ENCODE measurements at places on chromosomes 16 and 17.

GRCh38 chr16:55832773-55833691, at the start of gene CES1:
TSS of gene CES1 (minus strand) at chr16:55833096. CDS start at chr16:55833055, 41 bp downstream.
- no peak for DNase-seq

DNA sequence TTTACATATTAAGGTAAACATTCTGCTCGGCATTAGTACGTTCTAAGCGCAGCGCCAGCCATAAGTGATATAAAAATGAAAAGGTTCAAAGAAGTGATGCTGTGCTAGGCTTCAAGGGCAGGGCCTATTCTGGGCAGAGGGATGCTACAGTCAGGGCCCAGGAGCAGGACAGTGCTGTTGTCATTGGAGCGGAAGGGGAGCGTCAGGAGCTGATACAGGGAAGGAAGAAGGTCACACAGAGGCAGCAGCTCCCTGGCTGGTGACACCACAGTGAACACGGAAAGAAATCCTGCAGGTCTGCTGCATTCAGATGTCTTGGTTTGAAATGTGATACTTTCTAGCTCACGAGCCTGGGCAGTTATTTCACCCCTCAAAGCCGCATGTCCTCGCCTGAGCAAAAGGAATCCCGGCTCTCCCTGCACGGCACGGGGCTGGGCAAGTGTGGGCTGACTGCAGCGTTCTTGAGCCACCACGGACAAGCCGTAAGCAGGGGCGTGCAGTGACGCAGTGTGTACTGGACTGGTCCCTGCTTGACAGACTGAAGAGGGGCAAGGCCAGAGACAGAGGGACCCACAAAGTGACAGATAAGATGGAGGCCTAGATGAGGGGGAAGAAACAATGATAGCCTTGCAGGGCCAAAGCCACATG, 41.1 kb downstream of the ZCCHC14 start:
- no peak for DNase-seq

DNA sequence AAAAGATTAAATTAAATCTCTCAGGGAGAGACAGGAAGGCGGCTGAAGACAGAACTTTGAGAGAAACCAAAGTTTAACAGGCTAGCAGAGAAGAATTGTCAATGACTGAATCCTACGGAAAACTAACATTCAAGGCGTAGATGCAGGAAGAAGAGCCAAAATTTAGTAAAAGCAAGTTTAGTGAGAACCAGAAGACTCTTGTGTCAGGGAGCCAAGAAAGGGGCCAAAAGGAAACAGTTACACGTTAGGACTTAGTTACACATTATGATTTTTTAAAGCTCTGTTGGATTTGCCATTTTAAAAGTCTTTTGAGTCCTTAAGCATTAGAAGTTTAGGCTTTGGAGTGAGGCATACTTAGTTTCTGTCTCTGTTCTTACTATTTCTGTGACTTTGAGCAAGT, 164.6 kb downstream of the CHD9 start:
- no peak for DNase-seq

DNA sequence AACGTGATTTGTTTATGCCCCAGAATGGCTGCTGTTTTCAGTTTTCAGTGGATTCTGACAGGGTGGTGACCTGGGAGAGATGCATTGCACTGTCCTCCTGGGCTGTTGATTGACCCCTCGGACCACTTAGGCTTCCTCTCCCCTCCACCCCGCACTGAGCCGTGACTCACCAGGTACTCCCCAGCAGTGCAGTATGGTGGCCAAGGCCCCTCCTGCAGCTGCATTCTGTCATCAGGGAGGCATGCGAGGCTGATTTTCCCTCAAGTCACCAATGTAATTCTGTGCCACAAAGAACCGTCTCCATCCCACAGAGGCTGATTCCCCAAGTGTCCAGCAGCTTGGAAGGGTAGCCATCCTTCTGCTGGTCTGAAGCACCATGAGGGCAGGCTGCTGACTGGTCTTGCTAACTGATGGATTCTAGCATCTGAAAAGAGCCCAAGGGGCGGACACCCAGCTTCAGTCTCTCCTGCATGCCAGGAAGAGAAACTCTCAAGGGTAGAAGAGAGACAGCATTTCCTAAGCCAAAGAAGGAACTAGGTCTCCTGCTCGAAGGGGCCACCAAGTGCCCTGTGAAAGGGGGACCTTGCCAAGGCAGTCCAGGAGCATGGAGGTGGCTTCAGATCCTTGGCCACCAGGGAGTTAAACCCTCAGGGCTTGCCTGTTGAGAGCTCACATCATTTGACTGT, 148.1 kb downstream of the SOCS1 start:
- DNase-seq: no peak

DNA sequence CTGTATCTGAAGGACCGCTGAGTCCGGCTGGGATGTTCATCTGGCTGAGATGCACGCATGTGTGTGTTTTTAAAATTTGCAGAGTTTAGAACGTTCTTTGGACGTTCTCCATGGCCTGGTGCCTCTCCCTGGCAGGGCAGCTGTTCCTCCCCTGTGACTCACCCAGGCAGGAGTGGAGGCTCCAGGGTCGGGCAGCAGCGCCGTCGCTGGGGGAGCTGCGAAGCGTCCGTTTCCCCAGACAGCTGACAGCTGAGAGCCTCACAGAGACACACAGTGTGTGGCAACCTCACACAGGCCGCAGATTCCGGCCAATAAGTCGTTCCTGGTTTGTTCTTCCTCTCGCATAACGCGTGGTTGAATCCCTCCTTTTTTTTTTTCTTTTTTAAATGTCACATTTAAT, 80.6 kb downstream of the OR1D5 start:
- no peak for DNase-seq

DNA sequence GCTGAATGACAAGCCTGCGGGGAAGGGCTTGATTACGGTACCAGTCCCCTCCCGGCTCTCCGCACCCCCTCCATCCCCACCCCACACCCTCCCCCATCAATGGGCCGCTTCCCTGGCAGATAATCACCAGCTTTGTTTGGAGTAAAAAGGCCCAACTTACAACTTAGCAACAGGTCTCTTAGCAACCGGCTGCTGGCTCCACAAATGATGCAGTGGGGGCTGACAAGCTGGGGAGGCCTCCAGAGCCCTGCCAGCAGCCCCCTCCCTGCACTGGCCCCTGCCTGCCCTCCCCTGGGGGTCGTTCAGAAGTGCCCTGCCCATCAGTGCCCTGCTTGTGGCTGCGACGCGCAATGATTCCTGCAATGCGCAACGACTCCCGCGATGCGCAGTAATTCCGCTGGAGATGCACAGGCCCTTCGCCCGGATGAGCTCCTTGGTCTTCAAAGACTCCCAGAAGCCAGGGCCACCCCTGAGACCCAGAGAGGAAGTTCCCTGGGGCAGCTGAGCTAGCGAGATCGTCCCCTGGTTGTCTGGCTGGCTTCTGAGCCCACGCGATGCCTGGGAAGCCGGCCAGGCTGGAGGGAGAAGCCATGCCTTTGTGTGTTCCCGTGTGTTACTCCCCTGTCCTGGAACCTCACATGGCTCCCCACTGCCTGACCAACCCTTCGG, 23.3 kb downstream of the CPNE2 start:
- DNase-seq: no peak

DNA sequence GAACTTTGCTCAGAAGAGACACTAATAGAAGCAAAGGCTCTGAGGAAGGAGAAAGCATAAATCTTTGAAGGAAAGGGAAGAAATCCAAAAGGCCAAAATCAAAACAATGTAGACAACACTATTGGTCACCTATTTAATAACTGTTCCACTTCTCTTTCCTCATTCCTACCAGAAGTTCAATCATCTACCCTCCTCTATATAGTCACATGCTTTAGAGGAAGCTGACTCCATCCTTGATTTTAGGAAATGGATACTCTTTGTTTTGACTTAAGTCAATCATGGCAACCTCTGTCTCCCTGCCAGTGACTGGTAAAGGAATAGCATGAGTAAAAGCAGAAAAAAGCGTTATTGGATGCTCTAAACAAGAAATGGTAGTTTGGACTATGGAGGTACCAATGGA, 7.3 kb downstream of the BRIP1 start:
- no peak for DNase-seq

- no peak for DNase-seq
These were observed 5.9 kb upstream of the C16orf95 start for GRCh38 chr16:87322833-87323726.

- no peak for DNase-seq
These were observed 17.8 kb downstream of the CDH8 start for GRCh38 chr16:62018301-62019060.

DNA sequence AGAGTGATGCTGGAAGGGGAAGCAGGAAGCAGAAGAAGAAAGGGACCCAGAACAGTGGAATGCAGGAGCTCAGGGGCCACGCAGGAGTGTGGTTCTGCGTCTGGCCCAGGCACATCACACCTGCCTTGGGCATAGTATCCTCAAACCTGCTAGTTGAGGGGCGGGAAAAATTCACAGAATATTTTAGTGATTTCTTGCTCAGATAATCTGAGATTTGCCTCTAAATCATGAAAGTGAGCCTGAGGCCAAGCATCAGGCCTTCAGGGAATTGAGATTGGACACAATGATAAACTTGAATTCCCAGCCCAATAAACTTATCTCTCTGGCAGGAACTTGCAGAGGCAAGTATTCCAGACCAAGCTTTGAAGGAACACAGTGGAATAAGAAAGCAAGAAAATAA, 48.5 kb upstream of the CCL2 start:
- DNase-seq: no peak

GRCh38 chr16:57190136-57190535, 4.0 kb downstream of the RSPRY1 start:
- no peak for DNase-seq

DNA sequence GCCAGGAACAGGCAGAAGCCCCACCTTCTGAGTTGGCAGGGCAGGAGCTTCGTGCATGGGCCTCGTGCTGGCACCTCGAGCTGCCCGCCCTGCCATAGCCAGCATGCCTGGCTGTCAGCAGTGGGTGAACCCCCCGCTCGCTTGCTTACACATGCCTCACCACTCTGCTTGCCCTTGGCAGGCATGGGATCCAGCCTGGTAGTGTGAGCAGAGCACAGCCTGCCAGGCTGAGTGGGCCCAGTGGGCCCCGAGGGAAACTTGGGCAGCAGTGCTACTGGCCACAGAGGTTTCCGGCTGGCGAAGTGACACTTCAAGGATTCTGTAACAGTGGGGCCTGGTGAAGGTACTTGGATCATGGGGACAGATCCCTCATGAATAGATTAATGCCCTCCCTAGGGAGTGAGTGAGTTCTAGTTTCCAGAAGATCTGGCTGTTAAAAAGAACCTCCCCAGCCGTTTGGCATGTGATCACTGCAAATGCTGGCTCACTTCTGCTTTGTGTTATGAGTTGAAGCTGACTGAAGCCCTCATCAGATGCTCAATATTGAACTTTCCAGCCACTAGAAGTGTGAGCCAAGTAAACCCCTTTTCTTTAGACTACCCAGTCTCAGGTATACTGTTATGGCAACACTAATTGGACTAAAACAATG, 114.7 kb downstream of the BCAS3 start:
- DNase-seq: no peak

DNA sequence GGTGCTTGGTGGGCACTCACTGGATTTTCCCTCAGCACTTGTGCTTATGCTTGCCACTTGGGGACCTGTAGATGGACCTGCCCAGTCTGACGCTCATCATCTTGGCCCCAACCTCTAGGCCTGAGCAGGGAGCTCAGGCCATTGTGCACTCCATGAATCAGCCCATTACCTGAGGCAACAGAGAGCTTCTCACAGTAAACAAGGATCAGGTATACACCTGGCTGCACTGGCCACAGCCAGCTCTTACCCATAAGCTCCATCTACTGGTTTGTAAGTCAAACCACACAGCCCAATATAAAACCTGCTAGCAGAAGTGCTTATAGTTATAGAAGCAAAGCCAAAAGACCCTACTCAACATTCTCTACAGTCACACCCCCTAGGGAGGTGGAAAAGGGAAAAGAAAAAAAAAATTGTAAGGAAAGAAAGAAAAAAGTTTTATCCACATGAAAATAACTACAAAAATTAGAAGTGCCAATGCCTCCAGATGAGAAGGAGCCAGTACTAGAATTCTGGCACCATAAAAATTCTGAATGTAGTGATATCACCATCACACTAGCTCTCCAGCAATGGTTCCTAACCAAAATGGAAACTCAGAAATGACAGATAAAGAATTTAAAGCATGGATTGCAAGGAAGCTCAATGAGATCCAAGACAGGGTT, 87.8 kb upstream of the CDH5 start:
- no peak for DNase-seq

DNA sequence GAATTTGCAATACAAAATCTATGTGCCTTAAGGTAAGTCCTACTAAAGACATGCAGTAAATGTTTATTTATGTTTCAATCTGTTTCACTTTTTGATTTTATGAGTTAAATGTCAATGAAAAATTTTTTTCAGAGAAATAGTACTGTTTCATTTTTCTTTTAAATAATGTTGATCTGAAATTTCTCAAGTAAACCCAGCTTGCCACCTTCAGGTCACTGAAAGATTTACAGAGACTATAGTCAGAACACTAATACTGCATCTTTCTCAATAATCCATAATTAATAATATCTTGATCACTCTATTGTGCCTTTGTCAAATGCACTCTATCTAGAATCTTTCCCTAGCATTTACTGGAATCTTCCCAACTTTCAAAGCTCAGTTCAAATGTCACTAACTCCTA, 6.5 kb upstream of the DHX40 start:
- no peak for DNase-seq

GRCh38 chr16:85616607-85617321, 3.6 kb downstream of the GSE1 start:
- peak; percentile 52 for DNase-seq

DNA sequence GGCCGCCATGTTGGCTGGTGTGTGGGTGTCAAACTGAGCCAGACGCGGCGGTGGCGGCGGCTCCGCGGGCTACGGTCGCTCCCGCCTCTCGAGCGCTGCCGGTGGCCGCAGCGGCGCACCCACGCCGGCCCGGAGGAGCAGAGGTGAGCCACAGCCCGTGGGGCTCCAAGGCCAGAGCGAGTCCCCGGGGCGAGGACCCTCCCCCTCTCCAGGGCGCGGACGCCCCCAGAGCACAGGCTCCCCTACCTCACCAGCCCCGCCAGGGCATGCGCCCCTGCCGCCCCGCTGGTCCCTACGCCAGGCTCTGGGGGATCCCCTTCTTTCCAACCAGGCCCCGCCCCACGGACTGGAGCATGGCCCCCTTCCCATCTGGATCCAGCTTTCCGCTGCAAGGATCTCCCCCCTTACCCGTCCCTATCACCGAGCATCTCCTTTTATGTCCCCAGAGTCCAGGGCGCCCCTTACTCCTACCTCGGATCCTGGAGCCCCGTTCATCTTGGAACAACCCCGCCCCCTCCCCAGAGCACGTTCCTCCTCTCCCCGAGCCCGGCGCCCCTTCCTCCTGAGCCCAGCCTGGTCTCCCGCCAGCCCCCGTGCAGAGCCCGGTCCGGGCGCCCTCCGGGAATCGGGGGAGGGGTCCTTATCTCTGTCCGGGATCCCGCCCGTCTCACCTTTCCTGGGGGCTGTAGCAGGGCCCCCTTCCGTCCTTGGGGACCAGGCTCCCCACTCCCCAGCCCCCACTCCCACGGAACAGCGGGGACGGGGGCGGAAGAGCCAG, 412 bp downstream of the EPN2 start:
- peak; percentile 53 for DNase-seq
